ENCODE measurements at places on chromosomes 1 and 21.

- H3K36me3 ChIP-seq, result peaks cover 4% of the 10 kb centered on the region
- H3K4me1 ChIP-seq, result peaks cover 8% of the 10 kb centered on the region
- peaks cover 83% of the 10 kb centered on the region for H3K27me3 ChIP-seq
Measured at GRCh38 chr1:94541246-94542087, at the start of gene F3. Gene F3, minus strand, starts transcription at chr1:94541759. Its CDS starts 123 bp downstream, at chr1:94541636.

DNA sequence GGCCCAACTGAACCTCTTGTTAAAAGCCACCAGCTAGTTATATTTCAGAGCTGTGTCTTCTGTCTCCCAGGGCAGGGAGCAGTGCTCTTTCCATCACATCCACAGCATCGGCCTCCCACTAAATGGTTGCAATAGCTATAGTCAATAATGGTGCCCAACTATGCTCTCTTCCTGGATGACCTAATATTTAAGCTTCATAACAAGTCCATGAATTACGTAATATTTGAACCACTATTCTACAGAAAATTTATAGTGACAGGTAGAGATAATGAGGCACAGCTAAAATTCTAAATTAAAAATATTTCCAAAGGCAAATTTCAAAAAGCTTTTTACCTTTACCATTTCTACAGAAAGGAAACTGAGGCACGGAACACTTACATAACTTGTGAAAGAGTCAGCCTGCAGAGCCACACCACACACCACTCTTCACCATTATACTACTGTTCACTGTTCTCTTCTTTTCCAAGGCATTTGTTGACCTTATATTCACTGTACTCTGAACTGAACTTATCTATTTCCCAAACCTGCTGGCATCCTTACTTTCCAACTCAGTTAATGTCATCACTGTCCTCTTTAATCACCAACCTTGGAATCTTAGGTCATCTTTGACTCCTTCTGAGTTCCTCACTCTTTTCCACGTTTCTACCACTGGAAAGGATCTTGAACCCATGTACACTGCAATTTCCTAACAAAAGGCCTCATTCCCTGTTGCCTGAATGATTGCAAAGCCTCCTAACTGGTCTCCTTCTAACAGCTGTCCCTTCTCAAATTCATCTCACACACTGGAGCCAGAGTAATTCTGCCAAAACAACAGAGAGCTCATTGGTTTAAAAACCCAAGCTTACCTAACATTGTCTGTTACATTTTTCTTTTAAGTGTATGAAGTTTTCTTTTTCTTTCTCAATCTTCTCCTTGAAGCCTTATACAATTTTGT lies 85.5 kb downstream of the DDAH1 start:
- no peak overlapping the region for H3K27ac ChIP-seq
- no peaks in the 10 kb centered on the region for H3K4me1 ChIP-seq
- peaks cover 10% of the 10 kb centered on the region for H3K27me3 ChIP-seq
- no peak for DNase-seq
- peaks cover 2% of the 10 kb centered on the region for H3K36me3 ChIP-seq

GRCh38 chr1:111733992-111734341 lies 5.2 kb downstream of the INKA2 start:
- no peak overlapping the region for H3K27ac ChIP-seq
- peaks cover 9% of the 10 kb centered on the region for H3K27me3 ChIP-seq
- DNase-seq, result no peak

DNA sequence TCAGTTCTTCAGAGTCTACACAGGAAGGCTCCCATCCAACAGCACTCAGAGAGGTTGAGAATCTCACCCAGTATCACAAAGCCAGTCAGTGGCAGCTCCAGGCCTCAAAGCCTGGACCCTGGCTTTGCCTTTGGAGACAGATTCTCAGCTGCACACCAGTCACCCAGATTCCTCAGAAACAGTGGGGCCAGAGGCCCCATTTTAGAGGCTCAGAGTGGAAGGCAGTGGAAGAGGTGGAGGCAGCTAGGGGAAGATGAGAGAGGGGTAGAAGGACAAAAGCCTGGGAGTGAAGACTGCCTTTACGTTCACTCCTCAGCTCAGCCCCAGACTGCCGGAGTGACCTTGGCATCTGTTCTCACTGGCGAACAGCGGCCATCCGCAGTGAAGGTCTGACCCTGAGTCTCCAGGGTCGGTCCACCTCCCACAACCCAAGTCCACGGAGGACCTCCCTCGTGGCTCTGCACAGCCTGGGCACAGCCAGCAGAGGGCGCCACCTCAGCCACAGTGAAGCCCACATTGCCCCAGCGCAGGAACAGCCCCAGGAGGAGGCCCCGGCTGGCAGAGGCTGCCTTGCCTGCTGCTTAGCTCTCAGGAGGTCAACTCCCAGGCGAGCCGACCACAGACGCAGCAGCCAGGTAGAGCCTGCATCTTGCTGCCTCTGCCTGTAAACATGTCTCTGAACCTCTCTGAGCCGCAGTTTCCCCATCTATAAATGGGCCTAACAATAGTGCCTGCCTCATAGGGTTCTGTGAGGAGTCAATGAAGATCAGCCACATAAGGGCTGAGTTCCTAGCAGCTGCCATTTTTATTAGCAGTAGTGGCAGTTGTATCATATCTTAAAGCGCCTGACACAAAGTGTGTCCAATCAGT lies 5.9 kb upstream of the FNDC5 start:
- no peak overlapping the region for H3K27ac ChIP-seq
- DNase-seq, result peak; percentile 51
- H3K27me3 ChIP-seq, result peaks cover 57% of the 10 kb centered on the region

GRCh38 chr1:84603941-84604830 lies 29.9 kb upstream of the CTBS start:
- H3K27me3 ChIP-seq, result no peaks in the 10 kb centered on the region
- no peak for DNase-seq
- no peak overlapping the region for H3K27ac ChIP-seq
- H3K4me1 ChIP-seq, result peaks cover 1% of the 10 kb centered on the region

DNA sequence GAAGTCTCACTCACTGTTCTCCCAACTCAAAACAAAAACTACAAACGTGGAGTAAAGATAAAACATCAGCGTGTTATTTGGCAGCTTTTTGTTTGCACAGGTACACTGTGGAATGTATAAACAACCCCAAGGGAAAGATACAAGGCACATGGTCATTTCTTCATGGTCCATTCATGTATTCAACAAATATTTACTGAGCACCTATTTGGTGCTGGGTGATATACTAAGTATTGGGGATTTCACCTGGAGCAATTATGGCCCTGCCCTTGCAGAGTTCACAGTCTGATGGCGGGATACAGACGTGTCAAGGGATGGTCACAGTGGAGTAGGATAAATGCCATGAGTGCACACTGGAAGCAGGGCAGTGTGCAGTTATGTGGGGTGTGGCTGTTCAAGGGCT lies 136.1 kb downstream of the SPATA46 start:
- no peaks in the 10 kb centered on the region for H3K36me3 ChIP-seq
- no peak overlapping the region for H3K4me3 ChIP-seq
- H3K4me1 ChIP-seq, result no peaks in the 10 kb centered on the region

GRCh38 chr1:86515597-86515996 lies 31.3 kb upstream of the CLCA4 start:
- no peaks in the 10 kb centered on the region for H3K36me3 ChIP-seq
- no peaks in the 10 kb centered on the region for H3K27me3 ChIP-seq
- no peak overlapping the region for H3K27ac ChIP-seq
- peaks cover 2% of the 10 kb centered on the region for H3K4me1 ChIP-seq

DNA sequence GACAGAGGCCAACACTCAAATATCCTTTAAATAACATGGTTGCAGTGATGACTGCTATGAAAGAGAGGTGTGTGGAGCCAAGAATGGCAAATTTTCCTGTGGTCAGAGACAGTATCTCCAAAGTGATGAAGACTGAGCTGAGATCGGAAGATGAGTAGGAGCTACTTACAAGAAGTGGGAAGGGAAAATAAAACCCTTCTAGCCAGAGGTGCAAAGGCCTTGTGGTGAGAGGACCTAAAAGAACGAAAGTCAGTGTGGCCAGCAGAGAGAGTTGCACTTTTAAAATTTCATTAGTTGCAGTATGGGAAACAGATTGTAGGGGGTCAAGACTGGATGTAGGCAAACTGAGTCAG lies 17.8 kb downstream of the SLAMF7 start:
- no peak for DNase-seq
- H3K4me1 ChIP-seq, result peaks cover 3% of the 10 kb centered on the region
- no peak overlapping the region for H3K27ac ChIP-seq
- H3K36me3 ChIP-seq, result peaks cover 2% of the 10 kb centered on the region
- peaks cover 17% of the 10 kb centered on the region for H3K27me3 ChIP-seq

DNA sequence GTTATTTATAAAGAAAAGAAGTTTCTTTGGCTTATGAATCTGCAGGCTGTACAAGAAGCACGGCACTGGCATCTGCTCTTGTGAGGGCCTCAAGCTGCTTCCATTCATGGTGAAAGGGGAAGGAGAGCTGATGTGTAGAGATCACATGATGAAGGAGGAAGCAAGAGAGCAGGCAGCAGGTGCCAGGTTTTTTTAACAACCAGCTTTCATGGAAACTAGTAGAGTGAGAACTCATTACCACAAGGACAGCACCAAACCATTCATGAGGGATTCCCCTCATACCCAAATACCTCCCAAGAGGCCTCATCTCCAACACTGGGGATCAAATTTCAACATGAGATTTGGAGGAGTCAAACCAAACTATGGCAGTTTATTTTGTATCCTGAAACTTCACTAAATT lies 85.8 kb upstream of the CAMK1G start:
- H3K4me1 ChIP-seq, result no peaks in the 10 kb centered on the region
- no peak for DNase-seq
- no peaks in the 10 kb centered on the region for H3K27me3 ChIP-seq
- no peaks in the 10 kb centered on the region for H3K36me3 ChIP-seq
- H3K4me3 ChIP-seq, result no peak overlapping the region

DNA sequence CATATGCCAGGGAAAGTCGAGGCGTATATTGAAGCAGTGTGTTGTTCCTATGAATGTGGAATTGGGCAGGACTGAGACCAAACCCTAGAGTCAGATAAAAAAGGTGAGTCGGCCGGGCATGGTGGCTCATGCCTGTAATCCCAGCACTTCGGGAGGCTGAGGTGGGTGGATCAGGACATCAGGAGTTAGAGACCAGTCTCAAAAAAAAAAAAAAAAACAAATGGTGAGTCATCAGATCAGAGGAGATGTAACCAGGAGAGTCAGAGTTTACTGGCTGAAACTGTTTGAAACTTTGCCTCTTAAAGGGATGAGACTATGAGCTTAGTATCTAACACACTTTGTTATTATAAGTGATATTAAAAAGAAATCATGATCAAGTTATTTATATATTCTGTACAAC lies 26.4 kb upstream of the SYCP1 start:
- no peak for DNase-seq
- H3K4me1 ChIP-seq, result no peaks in the 10 kb centered on the region
- peaks cover 12% of the 10 kb centered on the region for H3K27me3 ChIP-seq
- no peaks in the 10 kb centered on the region for H3K36me3 ChIP-seq
- no peak overlapping the region for H3K27ac ChIP-seq

DNA sequence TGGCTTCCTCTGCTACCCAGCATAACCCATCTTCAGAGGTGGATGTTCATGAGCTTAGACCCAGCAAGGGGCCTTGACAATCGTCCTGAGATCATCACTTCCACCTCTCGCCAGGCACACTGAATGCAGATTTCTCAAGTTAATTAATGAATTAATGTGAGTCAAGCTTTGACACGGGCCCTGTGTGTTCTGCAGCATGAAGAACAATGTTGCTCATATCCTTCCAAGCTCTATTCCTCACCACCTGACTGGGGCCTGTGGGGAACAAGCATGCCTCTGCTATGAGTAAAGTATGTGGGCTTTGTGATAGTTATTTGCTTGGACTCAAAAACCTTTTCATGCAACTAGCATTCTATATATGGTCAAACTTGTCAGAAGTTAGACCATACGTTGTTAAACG lies 122.0 kb downstream of the SEC16B start:
- no peaks in the 10 kb centered on the region for H3K36me3 ChIP-seq
- H3K4me3 ChIP-seq, result no peak overlapping the region
- no peaks in the 10 kb centered on the region for H3K4me1 ChIP-seq
- H3K27ac ChIP-seq, result no peak overlapping the region

GRCh38 chr1:68317543-68317942 lies 85.2 kb upstream of the WLS start:
- H3K27ac ChIP-seq, result no peak overlapping the region
- H3K27me3 ChIP-seq, result peaks cover 12% of the 10 kb centered on the region
- H3K36me3 ChIP-seq, result no peaks in the 10 kb centered on the region
- peaks cover 2% of the 10 kb centered on the region for H3K4me1 ChIP-seq

All from T-helper 17 cell (primary cell).